CD4-positive, alpha-beta T cell treated with Interleukin-4 for 1 hour (primary cell): ENCODE measurements at places on chromosomes 16 and 17.

- DNase-seq, result peak; percentile 66
These were observed 994 bp downstream of the CLTC start for GRCh38 chr17:59620518-59621259.

DNA sequence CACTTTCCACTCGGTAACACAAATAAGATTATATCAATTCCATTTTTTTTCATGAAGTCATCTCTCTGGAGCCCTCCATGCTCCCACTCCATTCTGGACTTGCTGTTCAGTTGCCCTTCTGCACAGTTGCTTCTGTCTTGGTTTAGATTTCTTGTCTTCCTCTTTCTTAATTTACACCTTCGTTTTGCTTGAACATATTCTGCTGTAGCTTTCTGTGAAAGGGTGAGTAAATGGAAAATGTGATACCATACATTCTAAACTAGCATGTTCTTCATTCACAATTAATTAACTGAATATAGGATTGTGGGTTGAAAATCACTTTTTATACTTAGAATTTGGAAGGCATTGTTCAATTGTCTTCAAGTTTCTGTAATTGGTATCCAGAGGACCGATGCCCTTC lies 69.6 kb downstream of the VMP1 start:
- no peak for DNase-seq

DNA sequence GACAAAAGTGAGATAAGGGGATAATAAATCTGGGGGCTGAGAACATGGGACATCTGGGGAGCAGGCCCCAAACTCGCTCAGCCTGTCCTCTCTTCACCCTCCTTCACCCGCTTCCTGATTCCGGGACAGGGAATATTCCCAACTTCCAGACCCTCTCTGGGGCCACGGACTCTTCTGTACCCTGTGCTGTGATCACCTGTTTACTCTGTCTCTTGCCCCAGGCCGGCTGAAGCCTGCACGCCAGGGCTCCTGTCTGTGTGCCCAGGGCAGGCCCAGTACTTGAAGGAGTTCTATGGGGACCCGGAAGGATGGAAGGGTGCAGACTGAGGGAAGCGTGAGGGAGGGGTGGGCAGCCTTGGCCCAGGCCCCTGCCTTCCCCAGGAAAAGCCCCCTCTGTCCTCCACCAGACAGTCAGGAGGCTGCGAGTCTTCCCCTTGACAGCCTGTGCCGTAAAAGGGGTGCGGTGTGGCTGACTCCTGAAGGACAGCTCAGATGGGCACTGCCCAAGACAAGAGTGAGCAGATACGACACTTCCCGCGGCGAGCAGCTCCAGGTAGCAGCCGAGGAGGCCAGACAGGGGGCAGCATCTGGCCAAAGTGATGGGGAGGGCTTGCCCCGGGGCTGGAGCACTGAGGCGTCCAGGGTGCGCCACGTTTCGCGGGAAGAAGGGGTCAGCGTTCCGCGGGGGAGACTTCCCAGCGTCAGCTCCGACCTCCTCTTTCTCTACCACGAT lies 1.0 kb upstream of the CCNF start:
- DNase-seq, result peak; percentile 13

DNA sequence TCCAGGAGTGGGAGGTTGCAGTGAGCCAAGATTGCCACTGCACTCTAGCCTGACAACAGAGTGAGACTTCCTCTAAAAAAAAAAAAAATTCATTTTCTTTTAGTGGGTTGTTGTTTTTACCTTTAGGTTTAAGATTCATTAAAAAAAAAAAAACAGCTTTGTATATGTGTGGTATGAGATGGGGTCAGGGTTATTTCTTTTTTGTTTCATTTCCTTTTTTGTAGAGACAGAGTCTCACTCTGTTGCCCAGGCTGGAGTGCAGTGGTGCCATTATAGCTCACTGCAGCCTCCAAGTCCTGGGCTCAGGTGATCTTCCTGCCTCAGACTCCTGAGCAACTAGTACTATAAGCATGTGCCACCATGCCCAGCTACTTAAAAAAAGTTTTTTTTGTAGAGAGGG lies 47.0 kb downstream of the BCAS3 start:
- no peak for DNase-seq
